BE2C (cell line): ENCODE measurements at places on chromosomes 2 and 18.
A peak's percentile ranks its signal among the peaks of the same experiment; 100 is the strongest.

GRCh38 chr2:109325570-109325969 lies 196.6 kb downstream of the SH3RF3 start:
- DNase-seq = no peak

GRCh38 chr2:195984923-195985726 lies 83.5 kb downstream of the DNAH7 start:
- no peak for DNase-seq

DNA sequence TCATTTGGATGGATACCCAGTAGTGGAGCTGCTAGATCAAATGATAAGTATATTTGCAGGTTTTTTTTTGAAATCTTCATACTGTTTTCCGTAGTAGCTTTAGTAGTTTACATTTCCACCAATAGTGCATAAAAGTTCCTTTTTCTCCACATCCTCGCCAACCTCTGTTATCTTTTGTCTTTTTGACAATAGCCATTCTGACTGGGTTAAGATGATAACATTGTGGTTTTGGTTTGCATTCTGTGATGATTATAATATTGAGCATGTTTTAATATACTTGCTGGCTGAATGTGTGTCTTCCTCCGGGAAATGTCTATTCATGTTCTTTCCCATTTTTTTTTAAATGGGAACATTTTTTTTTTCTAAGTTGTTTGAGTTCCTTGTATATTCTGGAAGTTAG lies 260.0 kb downstream of the GULP1 start:
- no peak for DNase-seq

DNA sequence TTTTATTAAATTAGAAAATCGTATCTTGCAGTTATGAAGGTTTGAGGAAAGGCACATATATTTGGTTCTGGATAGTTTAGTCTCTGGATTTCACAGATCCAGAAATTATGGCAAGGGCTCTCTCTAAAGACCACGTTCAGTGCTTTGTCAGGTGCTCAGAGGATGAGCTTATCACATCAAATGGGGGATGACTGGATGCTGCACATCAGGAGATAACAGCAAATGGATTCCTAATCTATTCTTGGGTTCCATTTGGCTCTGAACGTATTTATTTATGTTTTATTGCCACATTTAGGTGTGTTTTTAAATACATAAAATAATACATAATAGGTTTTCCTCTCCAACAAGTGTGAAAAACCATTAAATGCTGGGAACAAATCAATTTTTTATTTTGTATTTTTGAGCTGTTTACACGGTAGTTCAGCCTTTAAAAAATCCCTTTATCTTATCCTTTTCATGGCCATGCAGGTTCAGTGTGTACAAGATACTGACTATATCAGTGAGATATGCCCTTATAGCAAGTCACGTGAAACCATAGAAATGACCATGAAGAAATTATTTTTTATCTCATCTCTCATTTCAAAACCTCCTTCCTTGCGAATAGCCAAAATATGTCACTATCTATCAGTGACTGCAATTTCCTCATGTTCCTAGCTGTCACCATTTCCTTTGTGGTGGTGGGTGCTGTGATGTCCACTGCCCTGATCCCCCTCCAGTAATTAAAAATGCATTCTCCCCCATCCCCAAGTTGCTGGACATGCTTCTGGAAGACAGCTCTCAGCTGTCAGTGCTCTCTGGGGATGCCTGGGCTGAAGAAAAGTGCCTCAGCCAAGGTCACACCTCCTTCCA lies 25.9 kb upstream of the CXCR4 start:
- DNase-seq = peak; percentile 8

- no peak for DNase-seq
These were observed 19.5 kb downstream of the MGAT5 start for GRCh38 chr2:134273256-134273983.

- DNase-seq = no peak
These were observed 91.0 kb downstream of the MCFD2 start for GRCh38 chr2:46824611-46825010.
